ENCODE measurements at places on chromosomes 4 and X.

- DNase-seq, result no peak
These were observed 654 bp downstream of the ATOH1 start for GRCh38 chr4:93828995-93829819.

GRCh38 chrX:150362599-150363481 lies at the start of gene MAMLD1:
Gene MAMLD1, plus strand, starts transcription at chrX:150363317. Its CDS starts 82,200 bp downstream, at chrX:150445517.
- DNase-seq, result no peak

GRCh38 chr4:78763251-78763650 lies 12.9 kb upstream of the BMP2K start:
- no peak for DNase-seq

- no peak for DNase-seq
These were observed 24.5 kb upstream of the VEGFC start for GRCh38 chr4:176817204-176817603.

DNA sequence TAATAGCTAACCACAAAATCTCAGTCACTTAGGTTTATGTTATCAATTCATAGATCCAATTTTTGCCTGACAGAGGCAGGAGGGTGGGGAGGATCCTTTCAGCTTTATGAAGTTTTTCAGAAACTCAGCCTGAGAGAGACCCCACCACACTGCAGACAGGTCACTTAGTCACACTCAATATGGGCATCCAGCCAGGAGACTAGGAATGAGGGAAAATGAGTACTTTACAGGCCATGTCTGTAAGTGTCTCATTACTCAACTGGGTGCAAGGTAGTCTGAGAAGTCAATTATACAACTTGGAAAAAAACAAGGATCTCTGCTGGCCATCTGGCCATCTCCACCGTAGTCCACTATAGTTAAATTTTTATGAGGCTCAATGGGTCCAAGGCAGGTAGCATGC lies 365.9 kb downstream of the INPP4B start:
- DNase-seq, result no peak

DNA sequence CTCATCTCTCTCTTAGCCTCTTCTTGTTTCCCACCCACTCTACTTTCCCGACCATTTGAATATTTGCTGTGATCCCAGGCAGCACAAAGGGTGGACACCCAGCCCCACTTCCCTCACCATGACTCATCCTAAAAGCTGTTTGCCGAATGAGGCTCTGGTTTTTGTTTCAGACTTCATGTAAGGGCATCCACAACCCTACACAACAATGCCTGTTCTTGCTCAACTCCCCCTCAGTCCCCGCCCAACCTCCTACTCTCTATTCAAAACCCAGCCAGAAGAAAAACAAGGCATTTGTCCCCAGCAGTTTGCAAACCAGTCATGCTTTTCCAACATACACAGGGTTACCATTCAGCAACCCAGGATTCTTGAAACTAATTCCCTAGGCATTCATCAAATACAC lies 516.5 kb upstream of the CNKSR2 start:
- no peak for DNase-seq

DNA sequence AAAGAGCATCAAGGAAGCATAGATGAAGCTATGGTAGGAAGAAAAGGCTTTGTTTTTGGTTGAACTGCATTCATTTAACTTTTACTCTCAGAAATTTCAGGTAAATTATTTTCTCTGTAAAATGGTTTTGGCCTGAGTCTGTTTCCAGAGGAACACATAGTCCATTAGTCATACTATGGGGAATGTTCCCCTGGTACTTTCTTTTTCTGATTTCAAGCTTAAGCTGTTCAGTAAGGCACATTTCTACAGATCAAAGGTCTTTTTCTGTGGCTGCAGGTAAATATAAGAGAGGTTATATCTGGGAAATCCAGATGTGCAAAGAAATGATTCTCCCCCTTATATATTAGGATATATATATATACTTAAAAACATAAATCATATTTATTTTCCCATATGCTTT lies 1744.4 kb upstream of the ADGRL3 start:
- no peak for DNase-seq

DNA sequence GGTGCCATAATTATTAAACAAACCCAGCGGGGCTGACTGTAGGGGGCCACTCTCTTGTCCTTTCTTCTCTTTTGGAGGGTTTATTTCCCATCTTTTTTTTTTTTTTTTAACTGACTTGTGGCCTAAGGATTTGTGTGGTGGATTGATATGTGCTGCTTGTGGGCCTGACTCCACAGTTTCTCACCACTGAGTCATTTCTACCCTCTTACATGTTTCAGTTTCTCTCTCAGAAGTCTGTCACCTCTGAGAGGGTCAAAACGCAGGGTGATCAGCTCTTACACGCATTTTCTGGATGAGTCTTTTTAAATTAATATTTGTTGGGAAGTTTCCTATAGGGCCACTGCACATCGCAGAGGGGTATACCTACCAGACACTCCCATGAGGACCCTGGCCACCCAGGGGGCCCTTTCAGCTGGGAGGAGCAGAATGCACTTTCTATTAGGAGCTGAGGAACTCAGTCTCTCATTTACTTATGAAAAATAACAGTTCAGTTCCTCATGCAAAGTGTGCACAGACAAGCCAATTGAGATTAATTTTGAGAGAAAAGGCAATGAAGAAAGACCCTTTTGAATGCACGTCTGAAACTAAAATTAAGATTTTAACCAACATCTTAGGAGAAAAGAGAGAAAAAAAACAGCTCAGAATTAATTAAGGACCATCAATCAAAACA lies 407.9 kb downstream of the TECRL start:
- no peak for DNase-seq

DNA sequence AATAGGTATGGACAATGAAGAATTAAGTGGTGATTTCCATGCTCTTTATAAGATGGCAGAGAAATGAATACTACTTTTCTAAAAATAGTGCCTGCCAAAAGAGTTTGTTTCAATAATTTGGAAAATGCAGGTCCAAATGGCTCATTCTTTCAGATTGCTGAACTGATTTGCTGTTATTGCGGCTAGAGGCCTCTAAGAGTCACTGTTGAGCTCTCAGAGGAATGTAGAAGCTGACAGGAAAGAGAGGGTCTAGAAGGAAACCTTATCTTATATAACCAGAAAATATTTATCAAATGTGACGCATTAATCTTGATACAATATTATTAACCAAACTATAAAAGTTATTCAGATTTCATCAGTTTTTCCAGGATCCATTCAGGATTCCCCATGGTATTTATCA lies 65.7 kb upstream of the PAGE1 start:
- DNase-seq, result no peak

DNA sequence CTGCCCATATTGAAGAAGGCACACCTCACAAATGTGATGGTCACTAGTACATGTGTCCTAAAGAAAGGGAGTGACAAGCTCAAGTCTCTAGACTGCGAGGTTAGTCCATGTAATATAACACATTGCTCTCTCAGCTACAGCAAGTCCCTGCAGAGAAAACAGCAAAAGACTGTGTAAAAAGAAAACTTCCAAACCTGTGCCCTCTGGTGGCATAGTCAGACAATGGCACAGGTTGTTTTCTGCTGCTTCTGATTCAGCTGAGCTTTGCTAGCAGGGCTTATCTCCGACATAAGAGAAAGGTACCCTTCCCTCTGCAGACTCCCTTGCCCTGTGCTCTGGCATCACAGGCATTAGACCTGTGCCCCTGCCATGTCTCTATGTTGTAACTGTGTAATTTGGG lies 1.4 kb upstream of the SERPINA7 start:
- no peak for DNase-seq

- no peak for DNase-seq
These were observed 30.7 kb downstream of the EREG start for GRCh38 chr4:74395633-74396032.

DNA sequence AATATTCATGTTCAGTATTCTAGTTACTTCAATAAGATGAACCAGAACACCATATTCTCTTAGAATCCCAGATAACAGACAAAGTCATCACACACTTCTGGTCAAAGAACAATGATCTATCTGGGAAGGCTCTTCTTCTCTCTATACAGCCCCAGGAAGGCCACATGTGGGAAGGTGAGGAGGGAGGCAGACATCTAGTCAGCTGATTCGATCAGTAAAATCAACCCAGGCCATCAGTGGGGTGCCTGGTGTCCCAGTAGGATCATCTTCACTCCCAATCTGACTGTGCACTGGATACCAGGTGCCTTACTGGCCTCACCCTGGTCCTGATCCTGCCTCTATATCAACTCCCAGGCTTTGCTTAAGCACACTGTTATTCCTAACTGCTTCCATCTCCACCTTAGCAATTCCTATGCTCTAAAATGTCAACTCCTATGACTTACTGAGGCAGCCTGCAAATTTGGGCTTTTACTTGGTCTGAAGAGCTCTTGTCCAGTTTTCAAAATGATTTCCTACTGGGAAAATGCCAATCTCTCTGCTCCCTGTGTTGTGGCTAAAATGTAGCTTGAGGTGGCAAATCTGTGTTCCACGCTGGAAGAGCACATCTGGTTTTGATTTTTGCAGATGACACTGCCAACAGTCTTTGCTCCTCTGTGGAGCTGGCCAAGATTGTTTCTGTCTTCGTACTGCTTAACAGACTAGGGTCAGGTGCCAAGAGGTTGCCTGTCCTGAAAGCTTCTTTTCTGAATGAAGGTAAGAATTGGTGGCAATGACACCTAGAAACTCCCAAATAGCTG lies 128.7 kb downstream of the MGST2 start:
- no peak for DNase-seq
